ENCODE measurements at places on chromosomes 3 and 15.
A peak's percentile ranks its signal among the peaks of the same experiment; 100 is the strongest.

DNA sequence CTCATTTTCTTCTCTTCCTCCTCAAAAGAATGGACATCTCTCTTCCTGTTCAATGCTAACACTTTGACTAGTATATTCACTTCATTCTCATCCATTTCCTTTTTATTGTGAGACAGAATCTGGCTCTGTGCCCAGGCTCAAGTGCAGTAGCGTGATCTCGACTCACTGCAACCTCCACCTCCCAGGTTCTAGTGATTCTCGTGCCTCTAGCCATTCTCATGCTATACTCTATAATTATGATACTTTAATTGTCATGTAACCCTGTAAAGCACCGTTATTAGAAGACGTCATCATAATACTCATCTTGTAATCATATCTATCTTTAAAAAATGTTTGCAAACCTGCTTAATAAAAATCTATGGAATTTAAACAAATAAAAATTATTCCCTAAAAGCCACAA is 107.0 kb downstream of the SHOX2 start:
- no peak for DNase-seq

- DNase-seq = no peak
Measured at GRCh38 chr3:68328049-68328448, 604.3 kb downstream of the TAFA4 start.

DNA sequence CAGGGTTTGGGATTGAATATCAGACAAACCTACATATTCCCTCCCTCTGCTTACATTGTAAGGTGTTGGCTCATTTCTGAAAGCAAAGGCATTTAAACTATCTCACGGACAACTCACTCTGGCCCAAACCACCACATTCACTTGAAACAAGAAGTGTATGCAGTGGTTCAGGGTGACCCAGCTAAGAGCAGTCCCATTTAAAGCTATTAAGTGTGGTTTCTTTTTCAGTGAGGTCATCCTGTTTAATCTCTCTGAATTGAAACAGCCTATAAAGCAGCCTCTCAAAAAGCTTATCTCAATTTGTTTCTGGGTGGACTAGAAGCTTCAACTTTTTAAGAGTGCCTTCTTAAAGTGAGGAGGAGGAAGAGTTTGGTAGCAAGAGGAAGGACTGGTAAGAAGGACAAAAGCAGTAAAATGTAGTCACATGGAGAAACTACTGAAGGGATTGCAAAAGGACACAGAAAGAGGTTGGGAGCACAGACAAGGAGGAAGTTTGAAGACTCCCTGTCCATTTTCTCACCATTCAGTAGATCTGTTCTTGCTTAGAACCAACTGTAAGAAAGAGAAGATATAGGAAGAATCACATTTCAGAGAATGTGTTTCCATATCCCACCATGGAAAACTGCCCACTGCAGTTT is 151.6 kb downstream of the TMCO5A start:
- no peak for DNase-seq

DNA sequence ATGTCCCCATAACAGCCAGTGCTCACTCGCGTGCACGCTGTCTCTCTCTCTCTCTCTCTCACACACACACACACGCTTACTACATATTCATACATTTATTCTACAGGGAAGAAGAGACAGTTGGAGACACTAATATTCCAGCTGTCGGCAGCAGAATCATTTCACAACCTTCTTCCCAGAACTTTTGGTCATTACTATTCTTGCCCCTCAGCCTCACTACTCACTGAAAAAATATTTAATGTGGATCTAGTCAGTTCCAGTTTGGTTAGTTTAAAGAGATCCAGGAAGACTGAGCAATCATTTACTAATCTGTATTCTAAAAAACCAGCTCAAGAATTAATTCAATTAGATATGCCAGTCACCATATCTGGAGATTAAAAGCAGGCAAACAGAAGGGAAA is 394.9 kb downstream of the PTPRG start:
- DNase-seq = no peak

- DNase-seq = no peak
Measured at GRCh38 chr15:29103824-29104565, 165.6 kb downstream of the NSMCE3 start.

DNA sequence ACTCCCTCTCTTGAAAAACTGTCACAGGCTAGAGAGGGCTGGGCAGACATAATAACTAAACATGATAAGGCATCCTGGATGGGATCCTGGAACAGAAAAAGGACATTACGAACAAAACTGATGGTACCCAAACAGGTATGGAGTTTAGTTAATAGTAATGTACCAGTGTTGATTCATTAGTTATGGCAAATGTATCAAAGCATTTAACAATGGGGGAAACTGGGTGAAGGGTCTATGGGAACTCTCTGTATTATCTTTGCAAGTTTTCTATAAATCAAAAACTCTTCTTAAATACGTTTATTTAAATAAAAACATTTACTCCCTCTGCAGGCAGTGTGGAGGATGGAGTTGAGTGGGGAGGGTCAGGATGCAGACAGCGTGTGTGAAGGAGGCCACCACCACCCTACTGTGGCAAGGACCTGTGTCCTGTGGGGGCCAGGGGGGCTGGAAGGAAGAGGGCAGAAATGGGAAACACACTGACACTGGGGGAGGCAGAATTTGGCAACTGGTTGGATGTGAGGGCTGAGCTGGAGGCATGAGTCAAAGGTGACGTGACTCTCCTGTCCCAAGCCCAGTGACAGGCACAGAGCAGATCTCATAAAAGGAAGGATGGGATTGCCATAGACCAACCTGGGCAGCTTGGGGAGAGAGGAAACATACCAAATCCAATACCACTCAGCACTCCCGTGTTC is 59.6 kb upstream of the ITGA11 start:
- no peak for DNase-seq

- peak; percentile 30 for DNase-seq
Measured at GRCh38 chr15:58475573-58476524, 44.1 kb downstream of the LIPC start.

- peak; percentile 18 for DNase-seq
Measured at GRCh38 chr15:59140422-59141226, 35.7 kb downstream of the CCNB2 start.

DNA sequence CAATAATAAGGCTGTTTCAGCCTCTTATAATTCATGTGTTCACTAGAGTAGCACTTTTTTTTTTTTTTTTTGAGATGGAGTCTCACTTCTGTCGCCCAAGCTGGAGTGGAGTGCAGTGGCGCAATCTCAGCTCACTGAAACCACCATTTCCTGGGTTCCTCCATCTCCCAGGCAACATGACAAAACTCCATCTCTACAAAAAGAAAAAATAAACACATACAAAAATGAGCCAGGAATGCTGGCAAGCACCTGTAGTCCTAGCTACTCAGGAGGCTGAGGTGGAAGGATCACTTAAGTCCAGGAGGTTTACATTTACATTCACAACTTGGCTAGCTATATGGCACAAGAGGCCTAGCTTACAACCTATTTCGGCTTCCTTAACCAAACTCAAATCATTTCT is 6.8 kb downstream of the USP4 start:
- no peak for DNase-seq

DNA sequence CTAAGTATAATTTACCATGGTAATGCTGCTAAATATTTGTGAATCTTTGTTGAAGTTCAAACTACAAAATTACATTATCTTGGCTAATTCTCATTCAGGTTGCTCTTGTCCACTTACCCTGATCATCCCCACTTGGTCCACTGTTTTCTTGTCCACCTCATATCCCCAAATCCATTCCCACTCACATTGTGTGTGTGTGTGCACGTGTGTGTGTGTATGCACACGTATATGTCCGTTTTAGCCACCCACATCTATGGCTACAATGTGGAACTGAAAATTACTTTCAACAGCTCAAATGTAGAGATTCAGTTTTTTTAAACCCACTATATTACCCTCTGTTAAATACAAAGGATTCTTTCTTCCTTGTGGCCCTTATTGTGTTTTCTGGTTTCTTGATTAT is 15.2 kb upstream of the MEIS2 start:
- no peak for DNase-seq

DNA sequence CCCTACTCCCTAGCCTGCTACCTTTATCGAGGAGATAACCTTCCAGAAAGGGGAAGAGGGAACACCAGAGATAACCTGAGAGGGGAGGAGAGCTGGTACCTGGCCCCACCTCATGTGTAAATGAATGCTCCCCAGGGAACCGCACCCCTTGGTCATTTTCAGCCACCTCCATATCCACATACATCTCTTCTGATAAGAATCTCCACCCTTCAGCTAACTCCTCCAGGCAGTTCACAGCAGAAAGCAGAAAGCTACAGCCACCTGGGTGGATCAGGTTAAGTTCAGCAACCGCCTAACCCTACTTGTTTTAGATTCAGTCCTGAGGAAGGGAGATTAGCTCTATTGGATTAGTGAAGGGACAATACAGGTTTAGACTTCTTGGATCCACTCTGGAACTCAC is 38.0 kb upstream of the TIMP4 start:
- no peak for DNase-seq

GRCh38 chr15:100343251-100343650 is 1.5 kb upstream of the ADAMTS17 start:
- no peak for DNase-seq

GRCh38 chr15:51533672-51534398 is 88.7 kb downstream of the DMXL2 start:
- no peak for DNase-seq

GRCh38 chr3:134330883-134331810 is 43.1 kb downstream of the AMOTL2 start:
- DNase-seq = peak; percentile 80

DNA sequence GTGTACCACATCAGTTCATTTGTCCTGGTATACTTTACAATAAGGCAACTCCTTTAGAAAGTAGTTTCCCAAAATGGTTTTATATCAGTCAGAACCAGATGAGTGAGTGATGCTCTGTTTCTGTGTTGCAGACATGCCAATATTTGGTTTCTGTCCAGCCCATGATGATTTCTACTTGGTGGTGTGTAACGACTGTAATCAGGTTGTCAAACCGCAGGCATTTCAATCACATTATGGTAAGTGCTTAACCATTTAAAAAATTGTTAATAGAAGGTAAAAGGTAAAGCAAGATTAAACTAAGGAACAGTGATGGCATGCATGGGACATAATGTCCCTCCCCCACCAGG is 40.0 kb upstream of the SCAANT1 start:
- DNase-seq = no peak

DNA sequence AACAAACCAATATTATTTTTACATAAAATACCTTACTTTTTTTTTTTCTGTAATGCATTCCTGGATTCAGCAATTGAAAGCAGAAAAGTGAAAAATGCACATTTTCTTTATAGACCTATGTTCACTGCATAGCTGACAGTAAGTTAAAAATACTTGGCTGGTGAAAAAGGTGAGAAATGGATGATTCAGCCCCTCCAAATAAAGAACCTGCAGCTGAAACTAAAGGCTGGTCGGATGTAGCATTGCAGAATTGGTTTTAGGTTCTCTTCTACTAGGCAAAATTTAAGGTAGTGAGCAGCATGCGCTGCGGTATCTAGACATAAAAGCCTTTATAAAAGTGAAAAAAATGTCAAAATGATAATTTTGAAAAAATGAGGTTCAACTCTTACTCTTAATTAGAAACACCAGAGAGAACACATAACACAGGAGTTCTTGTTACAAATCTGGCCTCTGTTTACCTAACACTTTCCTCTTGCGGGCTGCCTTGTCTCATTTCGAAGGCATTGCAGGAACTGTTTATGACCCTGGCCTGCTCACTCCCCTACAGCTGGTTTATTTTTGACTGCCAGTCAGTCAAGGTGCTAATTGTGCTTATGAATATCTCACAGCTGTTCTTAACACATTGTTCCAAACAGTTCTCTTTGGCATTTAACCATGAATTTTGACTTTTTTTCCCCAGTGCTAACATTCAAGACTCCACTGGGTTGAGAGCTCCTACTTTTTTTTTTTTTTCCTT is 455.4 kb upstream of the TBL1XR1 start:
- no peak for DNase-seq

DNA sequence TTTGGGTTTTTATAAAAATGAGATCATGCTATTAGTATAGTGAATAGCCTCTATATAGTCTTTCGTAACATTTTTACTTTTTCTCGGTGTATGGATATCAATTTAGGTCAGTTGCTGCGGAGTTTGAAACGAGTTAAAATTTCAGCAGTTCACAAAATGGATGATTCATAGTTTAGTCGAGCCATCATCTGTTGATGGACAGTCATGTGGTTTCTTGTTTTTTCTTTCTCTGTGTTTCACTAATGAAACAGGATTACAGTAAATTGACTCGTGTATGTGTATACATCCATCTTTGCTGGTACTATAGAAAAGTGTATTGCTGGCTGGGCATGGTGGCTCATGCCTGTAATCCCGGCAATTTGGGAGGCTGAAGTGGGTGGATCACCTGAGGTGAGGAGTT is 106.8 kb downstream of the IGF1R start:
- DNase-seq = peak; percentile 36

DNA sequence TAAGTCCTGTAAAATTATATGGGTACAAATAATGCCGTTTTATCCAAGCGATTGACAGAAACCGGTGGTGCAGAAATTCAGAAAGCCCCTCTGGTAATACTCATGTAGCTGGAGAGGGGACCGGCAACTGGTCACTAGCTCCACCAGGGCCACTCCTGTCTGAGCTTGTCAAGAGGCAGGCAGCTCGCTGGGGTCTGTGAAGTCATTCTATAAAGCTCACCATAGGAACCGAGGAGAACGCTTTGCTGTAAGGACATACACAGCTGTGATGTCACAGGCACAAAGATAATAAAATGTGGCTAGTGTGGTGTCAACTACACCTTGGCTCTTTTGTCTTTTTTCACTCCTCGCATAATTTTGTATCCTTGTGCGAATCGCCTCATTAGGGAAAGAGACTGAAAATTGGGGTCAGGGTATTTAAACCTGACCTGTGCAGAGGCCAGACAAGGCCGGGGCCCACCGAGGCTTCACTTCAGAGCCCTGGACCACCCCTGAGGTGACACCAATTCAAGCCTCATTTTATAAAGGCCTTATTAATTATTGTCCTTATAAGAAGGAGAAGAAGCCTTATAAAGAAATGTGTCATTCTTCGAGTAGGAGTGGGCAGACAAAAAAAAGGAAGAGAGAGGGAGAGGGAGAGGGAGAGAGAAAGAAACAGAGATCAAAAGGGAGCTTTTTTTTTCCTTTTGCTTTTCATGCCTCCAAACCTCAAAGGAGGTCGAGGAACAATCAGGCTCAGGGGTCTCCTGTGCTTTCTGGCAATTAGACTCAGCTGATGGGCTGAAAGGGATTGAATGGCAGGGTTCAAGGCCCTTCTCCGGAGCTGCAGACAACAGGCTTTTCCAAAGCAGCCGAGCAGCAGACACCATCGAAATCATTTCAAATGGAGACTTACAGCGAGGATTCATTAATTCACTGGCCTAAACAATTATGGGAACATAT is 813.3 kb upstream of the ARRDC4 start:
- no peak for DNase-seq

DNA sequence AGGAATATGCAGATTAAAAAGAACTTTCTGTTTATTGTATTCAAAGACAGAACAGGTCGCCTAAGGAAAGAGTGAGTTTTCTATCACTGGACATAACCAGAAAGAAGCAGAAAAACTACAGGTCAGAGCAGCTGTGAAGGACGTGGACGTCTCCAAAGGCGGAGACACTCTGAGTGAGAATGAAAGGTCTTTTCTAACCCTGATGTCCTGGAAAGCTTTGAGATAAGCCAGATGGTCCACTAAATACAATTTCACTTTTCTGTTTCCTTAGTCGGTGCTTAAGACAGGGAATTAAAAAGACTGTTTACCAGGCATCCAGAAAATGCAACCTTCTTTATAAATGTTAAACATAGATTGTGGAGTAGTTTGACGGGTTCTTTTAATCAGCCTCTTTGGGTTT is 360.4 kb downstream of the FGF12 start:
- no peak for DNase-seq

- DNase-seq = no peak
Measured at GRCh38 chr3:88773766-88774165, 333.7 kb upstream of the EPHA3 start.

- DNase-seq = no peak
Measured at GRCh38 chr15:68330416-68330815, 52.9 kb downstream of the FEM1B start.

Measured in A172 (cell line).